ENCODE measurements at places on chromosomes 11 and 22.

DNA sequence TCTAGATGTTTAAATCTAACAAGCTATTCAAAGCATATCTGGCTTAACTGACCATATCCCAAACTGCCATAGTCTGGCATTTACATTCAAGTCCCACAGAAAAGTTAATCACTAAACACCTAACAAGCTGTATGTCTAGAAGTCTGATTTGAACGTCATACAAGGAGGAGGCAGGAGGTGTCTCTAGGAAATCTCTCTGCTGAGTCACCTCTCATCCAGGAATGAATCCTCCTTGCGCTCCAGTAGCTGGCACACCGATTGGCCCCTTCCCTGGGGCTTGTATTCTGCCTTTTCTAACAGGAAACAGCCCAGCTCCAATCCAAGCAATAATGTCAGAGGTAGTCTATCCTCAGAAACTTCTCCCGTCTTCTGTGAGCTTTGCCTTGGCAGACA, 31.8 kb downstream of the FEZ1 start:
- no peak for DNase-seq

- peak; percentile 64 for DNase-seq
Measured at GRCh38 chr22:22753526-22754267, 109.3 kb downstream of the GGTLC2 start.

GRCh38 chr11:14331476-14332136, 27.4 kb downstream of the RRAS2 start:
- no peak for DNase-seq

DNA sequence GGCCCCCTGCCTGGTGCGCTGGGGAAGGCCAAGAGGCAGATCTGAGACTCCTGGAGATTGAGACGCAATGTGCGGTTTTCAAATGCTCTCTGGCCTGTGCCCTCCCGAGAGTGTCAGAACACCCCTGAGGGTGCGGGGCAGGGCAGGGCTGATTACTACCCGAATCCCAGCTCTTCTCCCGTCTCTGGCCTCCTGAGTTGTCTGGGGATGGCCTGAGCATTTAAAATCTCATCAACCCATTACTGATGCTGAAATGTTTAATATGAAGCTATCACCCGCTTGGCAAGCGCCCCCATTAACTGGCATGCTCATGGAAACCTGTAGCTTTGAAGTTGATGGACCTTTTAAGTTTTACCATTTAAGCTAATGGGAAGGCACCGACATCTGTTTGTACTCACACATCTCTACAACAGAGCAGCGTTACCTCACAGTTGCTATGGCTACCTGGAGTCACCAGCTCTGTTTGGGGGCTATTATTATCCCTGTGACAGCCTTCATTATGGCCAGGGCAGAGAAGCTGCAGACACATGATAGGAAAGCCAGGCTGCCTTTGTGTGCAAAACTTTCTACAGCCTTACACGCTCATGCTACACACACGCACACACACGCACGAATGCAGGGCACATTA, 3.6 kb upstream of the MB start:
- no peak for DNase-seq

- DNase-seq, result no peak
Measured at GRCh38 chr11:18752502-18752901, 26.5 kb upstream of the IGSF22 start.

GRCh38 chr22:42937164-42937843, 77.6 kb downstream of the PACSIN2 start:
- no peak for DNase-seq

GRCh38 chr11:110207123-110207522, 89.3 kb downstream of the RDX start:
- no peak for DNase-seq

GRCh38 chr11:19394525-19395016, 153.8 kb upstream of the E2F8 start:
- no peak for DNase-seq

DNA sequence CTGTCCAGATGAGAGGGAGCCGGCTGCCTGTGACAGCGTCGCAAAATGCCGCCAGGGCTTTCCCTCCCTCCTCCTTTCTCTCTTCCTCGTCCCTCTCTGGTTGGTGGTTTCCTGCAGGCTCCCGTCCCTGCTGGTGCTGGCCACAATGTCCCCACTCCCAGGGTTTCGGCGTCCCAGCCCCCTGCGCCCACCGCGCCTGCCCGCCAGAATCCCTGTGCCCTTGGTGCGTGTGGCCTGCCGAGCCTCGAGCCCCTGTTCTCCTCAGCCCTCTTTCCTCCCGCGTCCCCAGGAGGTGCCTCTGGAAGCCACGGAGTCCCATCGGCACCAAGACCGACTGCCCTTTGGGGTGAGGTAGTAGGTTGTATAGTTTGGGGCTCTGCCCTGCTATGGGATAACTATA, 37.9 kb upstream of the PPARA start:
- DNase-seq, result no peak

GRCh38 chr11:36672815-36673450, 74.9 kb upstream of the RAG2 start:
- DNase-seq, result no peak

DNA sequence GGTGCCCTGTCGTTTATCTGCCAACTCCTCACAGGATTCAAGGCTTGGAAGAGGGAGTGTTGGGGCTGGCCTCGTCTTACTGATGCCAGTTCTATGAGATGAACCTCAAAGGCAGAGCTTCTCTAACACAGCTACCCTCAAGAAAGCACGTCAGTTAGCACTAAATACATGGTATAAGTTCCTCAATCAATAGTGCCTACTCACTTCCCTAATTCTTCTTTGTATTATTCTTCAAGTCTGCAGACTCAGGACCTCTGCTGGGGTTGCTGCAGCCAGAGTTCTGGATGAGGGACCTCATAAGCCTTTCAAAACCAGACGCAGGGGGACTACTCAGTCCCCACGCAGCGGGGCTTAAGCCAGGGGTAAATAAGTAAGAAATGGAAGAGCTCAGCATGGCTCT, 118.3 kb downstream of the VPREB1 start:
- no peak for DNase-seq

DNA sequence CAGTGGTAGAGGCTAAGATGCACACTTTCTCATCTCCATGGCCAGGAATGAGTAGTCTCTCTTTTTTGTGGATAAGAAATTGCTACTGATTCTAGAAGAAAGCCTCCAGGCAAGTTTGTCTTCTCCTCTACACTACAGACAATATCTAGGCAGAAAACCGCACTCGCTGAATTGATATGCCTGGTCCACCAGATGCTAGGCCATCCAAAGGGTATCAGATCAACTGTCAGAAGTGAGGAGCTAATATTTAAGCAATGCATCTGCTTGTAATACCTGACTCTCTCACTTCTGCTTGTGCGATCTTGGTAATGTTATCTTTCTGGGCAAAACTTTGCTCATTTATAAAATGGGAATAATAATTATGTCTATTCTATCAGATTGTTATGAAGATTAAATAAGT, 45.0 kb downstream of the CASP12 start:
- DNase-seq, result no peak

- no peak for DNase-seq
Measured at GRCh38 chr11:11501546-11502262, 120.1 kb downstream of the GALNT18 start.

- no peak for DNase-seq
Measured at GRCh38 chr11:118105657-118106305, 19.0 kb upstream of the SMIM35 start.

All from stimulated activated CD4-positive, alpha-beta T cell treated with anti-CD3 and anti-CD28 coated beads, Interleukin-1b, Interleukin-23, amount 100 ng/mL, for 24 hours (primary cell).